HL-60 (cell line): ENCODE measurements at places on chromosomes 1 and 21.

GRCh38 chr1:199243423-199244061, 604.7 kb downstream of the PTPRC start:
- DNase-seq: peak; percentile 90

DNA sequence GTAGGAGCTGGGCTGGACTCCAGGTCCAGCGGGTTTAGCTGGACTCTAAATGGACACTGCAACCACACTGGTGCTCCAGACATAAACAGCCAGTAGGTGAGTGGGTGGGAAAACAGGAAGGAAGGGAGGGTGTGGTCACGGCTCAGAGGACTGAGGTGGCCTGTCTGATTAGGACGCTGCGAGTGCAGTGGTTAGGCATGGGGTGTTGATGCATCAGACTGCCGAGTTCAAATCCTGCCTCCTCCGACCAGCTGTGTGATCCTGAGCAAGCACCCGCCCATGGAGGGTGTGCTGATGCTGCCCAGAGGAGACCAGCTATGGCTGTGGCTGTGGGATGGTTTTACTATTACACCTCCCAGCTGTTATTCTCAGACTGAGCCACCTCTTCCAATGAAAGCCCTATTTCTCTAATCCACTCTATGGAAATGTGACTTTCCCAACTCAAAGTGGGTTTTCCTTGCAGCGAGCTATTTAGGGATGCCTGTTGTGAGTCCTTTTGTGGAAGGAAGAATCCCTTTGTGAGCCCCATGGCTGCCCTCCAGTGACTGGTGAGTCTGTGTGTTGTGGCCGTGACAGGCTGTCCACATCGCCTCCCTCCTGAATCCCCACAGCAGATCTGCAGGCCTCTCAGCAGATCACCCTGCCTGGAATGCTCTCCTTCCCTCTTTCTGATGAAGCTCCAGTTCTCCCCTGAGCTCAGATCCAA, 56.6 kb upstream of the EDN2 start:
- DNase-seq: no peak

DNA sequence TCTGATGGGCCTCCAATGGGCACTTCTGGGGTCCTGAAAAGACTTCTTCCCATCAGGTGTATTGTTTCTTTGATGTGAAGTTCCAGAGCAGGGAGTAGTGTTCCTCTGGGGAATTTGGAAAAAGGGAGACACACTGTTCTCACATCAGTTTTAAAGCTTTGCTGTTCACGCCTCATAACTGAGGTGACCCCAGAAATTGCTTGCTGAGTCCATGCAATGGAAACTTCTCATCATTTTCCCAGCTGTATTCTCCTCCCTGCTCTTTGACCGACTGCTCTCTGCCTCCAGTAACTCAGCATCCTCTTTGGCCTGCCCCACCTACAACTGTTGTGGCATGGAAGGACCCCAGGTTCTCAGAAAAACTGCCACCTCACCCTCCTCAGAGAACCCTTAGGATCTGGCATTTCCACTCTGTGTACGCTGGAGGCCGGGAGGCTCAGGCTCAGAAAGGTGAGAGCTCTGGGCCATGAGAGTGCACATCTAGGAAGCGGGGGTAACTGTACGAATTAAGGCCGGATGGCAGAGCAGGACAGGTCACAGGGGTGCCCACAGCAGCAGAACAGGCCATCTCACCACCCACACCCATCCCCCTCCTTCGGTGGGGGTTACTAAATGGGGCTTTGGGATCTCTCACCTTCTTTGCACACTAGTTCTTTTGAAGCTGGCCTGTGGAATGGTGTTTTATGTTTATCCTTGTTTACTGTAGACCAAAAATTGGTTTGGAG, 51.2 kb downstream of the STX6 start:
- DNase-seq: no peak

- DNase-seq: peak; percentile 69
Observed at GRCh38 chr1:184752656-184753055, 2.0 kb downstream of the EDEM3 start.

- DNase-seq: no peak
Observed at GRCh38 chr1:42336978-42337377, 1.9 kb upstream of the FOXJ3 start.

DNA sequence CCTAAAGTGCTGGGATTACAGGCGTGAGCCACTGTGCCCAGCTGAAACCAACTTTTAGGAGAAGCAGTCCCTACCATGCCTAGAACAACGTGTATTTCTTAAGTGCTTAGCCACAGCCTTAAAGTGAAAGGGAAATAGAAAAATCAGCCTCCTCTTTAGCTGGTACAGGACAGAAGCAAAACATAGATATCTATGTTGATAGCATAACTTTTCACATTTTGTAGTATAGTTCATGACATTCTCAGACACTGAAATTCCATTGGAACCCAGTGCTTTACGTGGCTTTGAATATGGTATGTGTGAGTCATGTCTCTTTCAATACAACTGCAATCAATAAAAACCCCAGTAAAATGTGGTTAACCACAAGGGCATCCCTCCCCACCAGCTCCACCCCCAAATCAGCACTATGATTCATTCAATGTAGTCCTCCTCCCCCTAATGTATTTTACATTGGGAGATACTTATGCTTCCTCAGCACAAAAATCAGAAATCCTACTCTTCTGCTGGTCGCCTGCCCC, 32.1 kb downstream of the TGFB2 start:
- DNase-seq: peak; percentile 8

DNA sequence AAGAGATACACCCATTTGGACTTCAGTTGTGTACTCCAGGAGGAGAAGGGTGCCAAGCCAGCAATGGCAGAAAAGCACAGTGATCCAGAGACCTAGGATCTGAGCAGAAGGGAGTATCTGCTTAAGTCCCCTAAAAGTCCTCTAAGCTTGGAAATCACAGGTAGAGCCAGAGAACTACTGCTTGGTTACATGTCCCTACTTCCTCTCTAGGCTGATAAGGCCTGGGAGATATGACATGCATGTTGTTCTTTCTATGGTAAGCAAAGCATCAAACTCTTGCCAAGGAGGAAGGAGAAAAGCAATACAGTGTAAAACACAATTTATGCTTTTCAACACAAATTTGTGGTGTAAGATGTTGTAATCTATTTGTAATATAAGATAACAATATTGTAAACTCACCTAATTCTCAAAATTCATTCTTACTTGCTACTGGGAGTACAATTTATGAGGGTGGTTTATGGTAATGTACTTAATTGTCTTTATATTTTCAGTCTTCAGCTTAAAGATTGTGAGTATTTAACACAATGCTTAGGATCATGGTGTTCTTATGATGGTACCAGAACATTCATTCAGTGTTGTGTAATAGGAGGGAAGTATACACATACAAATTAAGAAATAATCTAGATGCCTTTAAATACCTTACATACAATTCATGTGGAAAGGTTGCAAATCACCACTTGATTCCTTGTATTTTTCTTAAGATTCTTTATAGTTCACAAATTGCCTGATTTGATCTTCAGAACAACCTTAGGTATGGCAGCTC, 49.1 kb upstream of the GNG12 start:
- DNase-seq: no peak

DNA sequence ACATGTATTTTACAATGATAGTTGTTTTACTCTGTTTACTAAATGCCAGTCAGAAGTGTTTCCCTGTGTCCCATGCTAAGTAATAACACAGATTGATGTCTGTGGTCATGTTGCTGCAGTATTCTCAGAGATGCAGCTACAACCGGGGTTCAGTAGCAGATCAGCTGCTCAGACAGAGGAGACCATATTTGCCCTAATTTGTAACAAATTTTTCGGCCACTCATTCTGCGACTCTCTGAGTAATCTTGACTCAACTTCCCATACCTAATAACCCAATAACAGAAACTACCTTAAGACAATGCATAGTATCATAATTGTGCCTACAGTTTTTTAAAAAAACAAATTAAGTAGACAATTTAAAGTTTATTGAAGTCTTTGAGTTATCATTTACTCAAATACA, 32.6 kb downstream of the NIBAN1 start:
- DNase-seq: no peak

GRCh38 chr1:179866616-179867015, 11.0 kb downstream of the TOR1AIP2 start:
- DNase-seq: no peak

DNA sequence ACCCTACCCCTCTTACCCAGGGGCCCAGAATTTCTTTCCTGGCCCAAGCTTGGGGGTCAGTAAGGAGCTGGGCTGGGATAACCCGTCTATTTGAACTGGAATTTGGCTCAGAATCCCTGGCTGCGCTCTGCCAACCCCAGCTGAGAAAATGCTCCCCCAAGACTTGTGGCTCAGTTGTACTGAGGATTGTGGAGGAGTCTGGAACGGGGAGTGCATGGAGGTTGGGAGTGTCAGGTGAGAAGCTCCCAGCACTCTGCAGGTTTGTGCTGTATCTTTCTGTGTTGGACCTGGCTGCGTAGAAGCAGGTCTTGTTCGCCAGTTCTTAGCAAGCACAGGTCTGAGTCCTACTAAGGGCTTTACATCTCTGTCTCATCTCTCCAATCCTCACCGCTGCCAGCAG, 1.6 kb downstream of the TCEA3 start:
- DNase-seq: no peak

- no peak for DNase-seq
Observed at GRCh38 chr1:71666609-71667008, 585.8 kb upstream of the ZRANB2 start.
